GM12891 (cell line): ENCODE measurements at places on chromosomes 4 and X.

- DNase-seq = no peak
Measured at GRCh38 chrX:24081661-24082154, 27.0 kb downstream of the EIF2S3 start.

- DNase-seq = no peak
Measured at GRCh38 chr4:31947101-31947500, 1226.9 kb downstream of the PCDH7 start.

- DNase-seq = no peak
Measured at GRCh38 chr4:121177246-121178137, 13.4 kb upstream of the TNIP3 start.

- peak; percentile 25 for DNase-seq
Measured at GRCh38 chr4:106502106-106502699, 133.6 kb upstream of the GIMD1 start.

DNA sequence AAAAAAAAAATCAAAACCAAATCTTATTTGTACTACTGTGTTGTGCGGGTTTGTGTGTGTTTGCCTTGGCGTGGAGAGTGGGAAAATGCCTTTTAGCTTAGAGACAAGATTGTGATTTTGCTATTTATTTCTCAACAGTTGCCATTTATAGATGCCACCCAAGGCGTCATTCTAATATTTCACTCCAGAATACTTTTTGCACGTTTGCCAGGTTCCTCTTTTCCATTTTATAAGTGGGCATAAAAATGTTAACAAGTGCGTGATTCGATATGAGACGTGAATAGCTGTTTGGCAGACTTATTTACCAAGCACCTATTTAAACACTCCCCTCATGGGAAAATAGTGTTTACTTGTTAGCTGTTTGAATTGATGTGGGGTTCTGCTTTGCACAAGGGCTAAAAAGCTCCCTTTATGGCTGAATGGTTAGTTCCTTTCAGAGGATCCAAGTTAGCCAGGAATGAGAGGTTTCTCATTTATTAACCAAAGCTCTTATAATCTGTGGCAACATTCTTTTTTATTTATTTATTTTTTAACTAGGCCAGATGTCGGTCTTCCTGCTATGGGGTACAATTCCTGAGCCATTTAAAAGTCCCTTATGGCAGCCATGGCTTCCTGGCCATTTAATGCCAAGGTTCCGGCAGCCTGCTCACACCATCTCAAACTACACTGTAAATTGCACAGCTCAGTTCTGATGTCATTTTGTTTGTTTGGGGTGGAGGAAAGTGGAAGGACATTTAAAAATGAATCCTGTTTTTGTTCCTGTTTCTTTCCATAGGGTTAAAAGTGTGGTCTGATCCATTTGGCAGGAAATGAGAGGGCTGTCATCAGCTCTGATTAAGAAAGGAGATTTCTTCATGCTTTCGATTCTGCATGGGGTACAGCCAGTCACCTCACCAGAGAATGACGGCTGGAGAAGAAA, 14.6 kb downstream of the SMIM20 start:
- no peak for DNase-seq

- DNase-seq = no peak
Measured at GRCh38 chr4:176882206-176882605, 89.5 kb upstream of the VEGFC start.

DNA sequence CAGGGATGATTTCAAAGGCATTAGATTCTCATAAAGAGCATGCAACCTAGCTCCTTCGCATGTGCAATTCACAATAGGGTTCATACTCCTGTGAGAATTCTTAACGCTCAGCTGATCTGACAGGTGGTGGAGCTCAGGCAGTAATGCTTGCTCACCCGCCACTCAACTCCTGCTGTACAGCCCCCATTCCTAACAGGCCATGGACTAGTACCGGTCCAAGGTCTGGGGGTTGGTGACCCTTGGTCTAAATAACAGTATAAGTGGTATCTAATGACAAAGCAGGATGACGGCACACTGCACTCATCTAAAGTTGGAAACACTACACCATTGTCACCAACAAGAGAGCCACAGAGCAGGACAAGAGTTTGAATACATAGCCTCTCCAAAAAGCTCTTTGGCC, 28.5 kb downstream of the ADGRA3 start:
- no peak for DNase-seq

DNA sequence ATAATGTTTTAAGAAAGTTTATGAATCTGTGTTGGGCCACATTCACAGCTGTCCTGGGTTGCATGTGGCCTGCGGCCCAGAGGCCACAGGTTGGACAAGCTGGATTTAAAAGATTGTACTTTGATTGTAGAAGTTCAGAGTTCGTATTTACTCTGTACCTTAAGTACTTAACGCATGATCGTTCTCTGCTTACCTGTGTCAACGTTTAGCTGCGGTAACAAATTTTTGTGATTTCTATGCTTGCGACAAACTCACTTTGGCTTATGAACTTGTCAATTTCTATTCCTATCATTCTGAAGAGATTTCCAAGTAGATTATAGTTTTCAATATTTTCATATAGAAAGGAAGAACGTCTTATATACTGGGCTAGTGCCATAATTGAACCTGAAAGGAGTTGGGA, 285.6 kb downstream of the TENM3 start:
- no peak for DNase-seq

- DNase-seq = no peak
Measured at GRCh38 chr4:123547216-123548165, 150.9 kb downstream of the SPRY1 start.

GRCh38 chr4:8033829-8034528, 94.3 kb upstream of the AFAP1 start:
- DNase-seq = no peak

DNA sequence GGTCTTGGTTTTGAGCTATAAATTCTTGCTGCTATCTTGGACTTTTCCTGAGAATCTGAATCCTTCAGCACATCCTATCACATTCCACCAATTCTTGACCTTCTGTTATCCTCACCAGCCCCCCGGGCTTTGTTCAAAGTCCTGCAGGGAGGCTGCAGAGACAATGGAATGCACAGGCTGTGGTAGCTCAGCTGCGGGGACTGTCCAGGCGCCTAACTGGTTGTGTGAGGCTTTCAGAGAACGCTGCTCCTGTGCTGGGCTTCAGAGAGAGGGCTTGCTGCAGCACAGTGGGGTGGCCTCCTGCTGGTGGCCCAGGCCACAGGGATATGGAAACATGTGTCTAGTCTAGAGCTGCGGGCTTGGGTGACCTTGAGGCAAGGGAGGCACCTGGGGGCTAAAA, 196.3 kb upstream of the GATB start:
- DNase-seq = no peak

DNA sequence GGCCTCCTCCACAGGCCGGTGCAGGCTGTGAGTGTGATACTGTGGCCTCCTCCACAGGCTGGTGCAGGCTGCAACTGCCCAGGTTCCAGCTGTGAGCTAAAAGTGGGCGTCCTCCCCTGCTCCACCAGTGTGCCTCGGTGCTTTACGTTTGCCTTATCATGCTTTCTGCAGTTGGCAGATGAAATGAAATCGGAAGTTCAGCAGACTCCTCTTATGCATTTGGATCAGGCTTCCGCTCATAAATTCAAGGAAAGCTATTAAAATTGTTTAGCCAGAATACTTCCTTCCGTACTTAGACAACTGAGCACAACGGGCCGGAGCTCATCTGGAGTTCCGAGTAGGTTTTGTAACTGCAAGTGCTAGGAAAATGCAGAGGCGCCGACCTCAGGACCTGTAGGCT, 12.0 kb downstream of the CYP4V2 start:
- DNase-seq = no peak

DNA sequence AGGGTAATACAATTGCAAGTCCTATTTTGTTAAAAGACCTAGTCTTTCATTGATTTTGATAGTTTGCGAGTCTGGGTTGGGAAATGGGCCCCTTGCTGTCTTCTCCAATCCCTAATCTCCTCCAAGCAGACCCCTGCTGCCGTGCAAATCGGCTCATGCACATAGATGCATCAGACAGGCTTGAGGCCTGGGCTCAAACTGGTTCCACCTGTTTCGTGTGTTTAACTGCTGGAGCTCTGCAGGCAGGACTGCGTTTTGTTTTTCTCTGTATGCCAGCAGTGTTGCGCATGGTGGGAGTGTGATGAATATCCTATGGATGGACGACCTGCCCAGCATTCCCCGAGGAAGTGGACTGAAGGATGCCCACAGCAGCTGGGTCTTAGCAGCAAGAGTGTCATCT, 133.9 kb downstream of the PDGFRA start:
- no peak for DNase-seq

GRCh38 chr4:14920237-14920636, 82.0 kb upstream of the CPEB2 start:
- DNase-seq = no peak

DNA sequence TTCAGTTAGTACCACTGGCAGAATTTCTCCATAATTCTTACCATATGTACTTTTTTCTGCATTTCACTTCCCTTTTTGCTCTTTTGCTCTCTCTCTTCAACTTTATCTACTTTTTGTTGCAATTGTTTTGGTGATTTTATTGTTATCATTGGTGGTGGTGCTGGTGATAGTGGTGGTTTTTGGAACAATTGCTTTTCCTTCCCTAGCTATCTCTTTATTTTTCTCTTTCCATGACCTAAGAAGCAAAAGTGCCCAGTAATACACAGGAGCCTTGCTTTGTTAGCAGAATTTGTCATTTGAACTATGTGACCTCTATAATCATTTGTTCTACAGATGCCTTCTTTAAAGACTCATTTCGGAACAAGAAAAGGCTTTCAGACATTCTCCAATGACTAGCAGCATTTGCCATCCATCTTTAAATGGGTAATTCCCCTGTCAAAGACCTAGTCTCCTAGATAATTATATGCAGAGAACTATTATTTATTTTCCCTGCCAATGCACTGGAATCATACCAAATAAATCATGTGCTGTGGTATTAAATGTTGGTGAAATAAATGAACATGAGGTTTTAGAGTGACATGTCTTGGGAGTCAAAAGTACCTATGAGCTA, 154.5 kb downstream of the GASK1B start:
- no peak for DNase-seq

DNA sequence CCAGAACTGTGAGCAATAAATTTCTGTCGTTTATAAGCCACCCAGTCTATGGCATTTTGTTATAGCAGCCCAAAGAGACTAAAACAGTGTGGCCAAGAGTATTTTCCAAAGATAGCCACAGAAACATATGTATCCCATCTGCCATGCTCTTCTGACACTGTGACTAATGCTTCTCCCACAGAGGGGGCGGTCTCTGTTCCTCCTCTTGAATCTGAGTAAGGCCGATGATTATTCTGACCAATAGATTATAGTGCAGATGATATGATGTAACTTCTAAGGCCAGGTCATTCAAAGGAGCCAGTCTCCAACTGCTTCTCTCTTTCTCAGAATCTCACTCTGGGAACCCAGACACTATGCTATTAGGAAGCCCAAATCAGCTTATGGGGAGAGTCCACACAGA, 570.7 kb downstream of the BCOR start:
- no peak for DNase-seq

DNA sequence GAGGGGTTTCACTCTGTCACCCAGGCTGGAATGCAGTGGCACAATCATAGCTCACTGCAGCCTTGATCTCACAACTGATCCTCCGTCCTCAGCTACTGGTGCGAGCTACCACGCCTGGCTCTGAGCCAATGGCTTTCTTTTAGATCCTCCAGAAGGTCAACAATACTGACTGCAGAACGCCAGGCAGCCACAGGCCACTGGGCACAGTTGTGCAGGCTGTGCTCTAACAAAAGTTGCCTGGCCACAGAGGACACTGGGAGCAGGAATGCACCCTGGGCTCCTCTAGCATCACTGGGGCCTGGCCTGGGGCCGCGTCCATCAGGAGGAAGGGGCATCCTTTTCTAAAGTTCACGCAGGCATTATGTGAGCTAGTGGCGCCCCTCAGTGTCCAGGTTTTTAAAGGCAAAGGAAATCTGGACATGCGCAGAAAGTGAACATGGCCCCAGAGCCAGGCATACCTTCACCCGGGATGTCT, 14.9 kb upstream of the PORCN start:
- DNase-seq = no peak

DNA sequence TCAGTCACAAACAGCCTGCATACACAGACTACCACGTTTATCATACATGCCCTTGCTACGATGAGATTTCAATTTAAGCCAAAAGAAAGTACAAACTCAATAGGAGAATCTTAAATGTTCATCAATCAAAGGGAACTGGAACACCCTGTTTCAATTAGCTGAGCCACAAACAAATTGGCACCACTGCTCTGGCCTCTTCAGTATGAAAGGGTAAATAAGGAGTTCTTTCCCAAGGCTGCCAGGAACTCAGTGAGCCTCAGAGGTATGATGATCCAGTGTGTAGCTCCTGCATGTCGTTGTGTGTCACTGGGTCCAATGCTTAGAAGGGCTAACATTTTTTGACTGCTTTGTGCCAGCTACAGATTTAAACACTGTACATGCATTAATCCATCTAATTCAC, 5.4 kb downstream of the RNF150 start:
- no peak for DNase-seq

DNA sequence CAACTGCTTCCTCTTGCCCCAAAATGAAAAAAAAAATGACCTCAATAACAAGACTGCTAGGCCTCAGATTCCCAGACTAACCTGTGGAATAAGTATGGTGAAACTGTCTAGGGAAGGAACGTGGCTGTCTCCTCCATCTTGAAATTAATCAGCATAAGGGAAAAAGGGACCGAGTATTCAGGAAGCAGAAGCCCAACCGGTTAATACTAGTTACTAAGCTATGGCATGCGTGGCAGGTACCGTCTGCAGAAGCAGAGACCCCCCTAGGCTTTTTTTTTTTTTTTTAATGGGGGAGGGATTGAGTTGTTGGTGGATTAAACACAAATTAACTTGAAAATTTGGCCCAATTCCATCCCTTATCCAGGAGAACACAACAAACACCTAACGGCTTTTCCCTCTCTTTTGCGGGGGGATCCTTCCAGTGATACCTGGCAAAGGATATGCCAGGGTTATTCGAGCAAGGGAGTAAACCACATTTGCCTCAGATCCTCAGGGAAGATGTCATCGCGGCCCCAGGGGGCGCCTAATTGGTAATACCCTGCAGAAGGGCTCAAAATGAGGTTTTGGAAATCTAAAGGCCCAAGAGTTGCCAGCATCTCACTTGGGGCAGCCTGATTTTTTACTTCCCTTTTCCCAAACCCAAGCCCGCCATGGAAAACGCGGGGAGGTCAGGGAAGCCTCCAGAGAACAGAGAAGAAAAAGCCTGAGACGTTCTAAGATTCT, 893 bp downstream of the RLIM start:
- DNase-seq = no peak

DNA sequence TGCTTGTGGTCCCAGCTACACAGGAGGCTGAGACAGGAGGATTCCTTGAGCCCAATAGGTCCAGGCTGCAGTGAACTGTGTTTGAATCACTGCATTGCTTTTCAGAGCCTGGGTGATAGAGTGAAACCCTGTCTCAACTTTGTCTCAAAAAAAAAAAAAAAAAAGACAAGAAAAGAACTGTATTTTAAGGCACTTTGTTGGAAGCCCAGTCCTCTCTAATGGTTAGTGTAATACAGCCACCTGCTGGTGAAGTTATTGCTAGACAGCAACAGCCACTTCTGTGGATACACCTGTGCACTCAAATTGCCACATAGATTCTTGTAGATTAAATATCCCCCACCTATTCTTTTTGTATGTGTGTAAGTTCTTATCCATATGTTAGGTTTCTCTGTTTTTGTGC, 10.1 kb upstream of the FGG start:
- peak; percentile 12 for DNase-seq

- DNase-seq = no peak
Measured at GRCh38 chr4:170047771-170048354, 21.7 kb upstream of the MFAP3L start.
